ENCODE measurements at places on chromosomes 4 and X.

- DNase-seq, result no peak
Observed at GRCh38 chr4:74642006-74642405, 152.3 kb downstream of the BTC start.

DNA sequence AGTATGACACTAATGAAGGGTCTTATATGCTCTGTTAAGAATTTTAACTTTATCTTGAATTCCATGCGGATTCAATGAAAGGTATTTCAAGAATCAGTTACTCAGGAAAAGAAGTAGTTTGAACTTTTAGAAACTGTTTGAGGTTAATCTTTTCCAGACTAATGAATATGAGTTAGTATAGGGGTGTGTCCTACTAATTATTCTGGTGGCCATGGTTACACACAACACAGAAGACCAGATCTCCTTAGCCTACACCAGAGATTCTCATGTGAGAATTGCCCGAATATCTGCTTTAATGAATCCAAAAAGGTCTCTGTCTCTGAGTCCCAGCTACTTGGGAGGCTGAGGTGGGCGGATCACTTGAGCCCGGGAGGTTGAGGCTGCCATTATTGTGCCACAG lies 100.4 kb downstream of the MMRN1 start:
- DNase-seq, result no peak

DNA sequence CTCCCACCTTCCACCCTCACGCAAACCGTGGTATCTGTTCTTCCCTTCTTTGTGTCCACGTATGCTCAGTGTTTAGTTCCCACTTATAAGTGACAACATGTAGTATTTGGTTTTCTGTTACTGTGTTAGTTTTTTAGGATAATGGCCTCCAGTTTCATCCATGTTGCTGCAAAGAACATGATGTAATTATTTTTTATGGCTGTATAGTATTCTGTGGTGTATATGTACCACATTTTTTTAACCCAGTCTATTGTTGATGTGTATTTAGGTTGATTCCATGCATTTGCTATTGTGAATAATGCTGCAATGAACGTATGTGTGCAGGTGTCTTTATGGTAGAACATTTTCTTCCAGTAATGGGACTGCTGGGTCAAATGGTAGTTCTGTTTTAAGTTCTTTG lies 228.1 kb downstream of the FBXO8 start:
- DNase-seq, result no peak

DNA sequence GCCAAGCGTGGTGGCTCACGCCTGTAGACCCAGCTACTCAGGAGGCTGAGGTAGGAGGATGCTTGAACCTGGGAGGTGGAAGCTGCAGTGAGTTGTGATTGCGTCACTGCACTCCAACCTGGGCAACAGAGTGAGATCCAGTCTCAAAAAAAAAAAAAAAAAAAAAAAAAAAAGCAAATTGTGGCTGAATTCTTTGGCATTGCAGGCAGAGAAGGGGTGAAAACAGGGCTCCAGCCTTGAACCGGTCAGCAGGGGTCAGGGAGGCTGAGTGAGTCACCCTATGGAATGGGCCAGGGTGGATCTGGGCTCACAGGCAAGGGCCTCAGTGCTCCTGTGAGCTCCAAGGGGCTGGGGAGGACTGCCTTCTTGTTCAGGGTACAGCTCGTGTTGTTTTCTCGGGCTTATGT lies 13.2 kb upstream of the FAM3A start:
- DNase-seq, result no peak

DNA sequence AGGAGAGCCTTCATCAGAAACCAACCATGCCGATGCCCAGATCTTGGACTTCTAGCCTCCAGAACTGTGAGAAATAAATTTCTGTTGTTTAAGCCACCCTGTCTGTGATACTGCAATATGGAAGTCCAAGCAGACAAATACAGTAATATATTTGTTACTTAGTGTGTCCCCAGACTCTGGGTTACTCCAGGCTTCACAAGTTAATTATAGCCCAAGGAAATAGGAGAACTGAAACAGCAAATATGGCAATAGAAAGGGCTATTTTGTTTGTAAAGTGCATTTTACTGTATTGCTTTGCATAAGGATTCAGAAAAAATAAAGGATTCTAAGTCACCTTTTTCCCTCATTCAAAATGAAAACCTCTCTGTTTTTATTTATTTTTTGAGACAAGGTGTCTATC lies 15.7 kb downstream of the TIGD4 start:
- DNase-seq, result no peak

- no peak for DNase-seq
Observed at GRCh38 chr4:63063760-63064159, 1345.5 kb downstream of the TECRL start.

DNA sequence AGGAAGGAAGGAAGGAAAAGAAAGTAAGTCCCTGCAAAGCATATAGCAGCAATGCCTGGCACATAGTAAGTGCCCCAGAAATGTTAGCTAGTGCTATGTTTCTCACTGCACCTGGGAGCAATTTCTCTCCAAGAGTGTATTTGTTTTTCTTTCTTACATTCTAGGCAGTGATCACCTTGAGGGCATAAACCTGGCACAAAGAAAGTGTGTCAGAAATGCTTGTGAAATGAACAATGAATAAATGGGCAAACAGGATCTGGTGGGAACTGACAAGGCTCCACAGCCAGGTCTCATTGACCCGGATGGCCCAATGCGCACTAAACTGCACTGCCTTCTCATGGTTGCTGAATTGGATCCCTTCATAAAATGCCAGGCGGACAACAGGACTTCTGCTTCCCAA lies 316.4 kb downstream of the LDB2 start:
- no peak for DNase-seq

DNA sequence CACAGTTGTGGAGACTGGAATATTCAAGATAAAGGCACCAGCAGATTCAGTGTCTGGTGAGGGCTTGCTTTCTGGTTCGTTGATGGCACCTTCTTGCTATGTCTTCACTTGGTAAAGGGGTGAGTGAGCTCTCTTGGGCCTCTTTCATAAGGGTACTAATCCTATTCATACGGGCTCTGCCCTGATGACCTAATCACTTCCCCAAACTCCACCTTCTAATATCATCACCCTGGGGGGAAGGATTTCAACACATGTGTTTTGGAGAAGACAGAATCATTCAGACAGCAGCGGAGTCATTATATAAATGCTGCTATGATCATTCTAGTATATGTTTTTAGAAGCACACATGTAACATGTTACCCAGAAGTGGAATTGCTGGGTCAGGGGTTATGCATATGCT lies 295.3 kb upstream of the CTSO start:
- no peak for DNase-seq

- DNase-seq, result no peak
Observed at GRCh38 chrX:126994032-126994600, 174.6 kb downstream of the PRR32 start.

DNA sequence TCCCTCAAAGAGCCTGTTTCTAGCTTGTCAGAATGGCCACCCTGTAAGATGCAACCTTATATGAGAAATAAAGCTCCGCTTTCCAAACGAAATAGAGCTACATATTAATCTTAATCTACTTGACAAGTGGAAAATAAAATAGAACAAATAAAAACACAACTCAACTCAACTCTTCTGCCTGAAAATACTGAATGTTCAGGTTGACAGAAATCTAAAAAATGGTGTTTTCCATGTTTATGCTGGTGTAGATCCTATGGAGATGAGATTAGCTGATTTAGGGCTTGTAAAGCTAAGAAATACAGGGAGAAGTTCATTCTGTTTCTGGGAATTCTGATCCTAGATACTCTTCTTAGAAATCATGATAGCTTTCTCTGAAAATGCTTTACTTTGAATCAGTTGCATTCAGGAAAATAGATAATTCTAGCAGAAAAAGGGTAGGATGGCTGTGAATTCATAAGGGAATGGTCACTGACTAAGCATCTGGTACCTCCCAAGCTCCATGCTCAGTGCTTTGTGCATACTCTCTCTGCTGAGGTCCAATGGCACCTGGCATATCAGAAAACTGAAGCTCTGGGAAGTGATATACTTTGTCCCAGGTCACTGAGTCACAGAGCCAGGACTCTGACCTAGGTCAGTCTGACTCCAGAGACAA lies 89.2 kb upstream of the EXOC1L start:
- DNase-seq, result no peak

DNA sequence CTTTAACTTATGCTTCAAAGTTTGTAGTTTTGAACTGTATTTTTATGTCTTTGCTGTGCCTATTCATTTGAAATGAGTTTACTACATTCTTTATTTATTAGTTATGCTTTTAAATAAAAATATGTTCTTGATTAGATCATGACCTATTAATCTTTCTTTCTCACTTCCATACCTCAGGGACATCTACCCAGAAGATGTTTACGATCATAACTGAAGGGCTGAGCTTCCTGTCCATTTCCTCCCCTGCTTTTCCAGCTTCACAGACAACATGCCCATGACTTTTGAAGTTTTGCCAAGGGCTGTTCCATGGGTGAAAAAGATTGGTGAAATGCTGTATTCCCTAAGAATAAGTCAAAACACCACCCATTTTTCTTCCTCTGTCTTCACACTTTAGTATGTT lies 99.7 kb upstream of the DDIT4L start:
- DNase-seq, result no peak

DNA sequence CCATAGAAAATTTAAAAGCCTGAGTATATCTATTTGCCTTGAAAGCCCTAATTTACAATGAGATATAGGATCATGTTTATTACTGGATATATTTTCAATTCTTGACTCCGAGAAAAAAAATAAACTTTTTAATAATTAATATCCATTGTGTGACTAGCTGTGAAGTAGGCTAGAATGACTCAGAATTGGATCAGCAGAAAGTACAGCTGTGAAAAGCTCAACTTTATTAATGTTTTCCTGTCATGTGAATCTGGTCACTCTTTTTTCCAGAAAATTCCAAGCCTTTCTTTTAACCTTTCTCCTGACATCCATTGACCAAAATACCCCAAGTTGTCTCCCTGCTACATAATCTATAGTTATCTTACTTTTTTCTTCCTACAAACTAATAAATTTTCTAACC lies 171.8 kb upstream of the PACRGL start:
- no peak for DNase-seq

- no peak for DNase-seq
Observed at GRCh38 chr4:14596028-14596427, 406.3 kb upstream of the CPEB2 start.

GRCh38 chrX:102042372-102043325 lies 82.8 kb upstream of the TCEAL2 start:
- no peak for DNase-seq

- no peak for DNase-seq
Observed at GRCh38 chr4:147944249-147944648, 212.4 kb downstream of the ARHGAP10 start.

DNA sequence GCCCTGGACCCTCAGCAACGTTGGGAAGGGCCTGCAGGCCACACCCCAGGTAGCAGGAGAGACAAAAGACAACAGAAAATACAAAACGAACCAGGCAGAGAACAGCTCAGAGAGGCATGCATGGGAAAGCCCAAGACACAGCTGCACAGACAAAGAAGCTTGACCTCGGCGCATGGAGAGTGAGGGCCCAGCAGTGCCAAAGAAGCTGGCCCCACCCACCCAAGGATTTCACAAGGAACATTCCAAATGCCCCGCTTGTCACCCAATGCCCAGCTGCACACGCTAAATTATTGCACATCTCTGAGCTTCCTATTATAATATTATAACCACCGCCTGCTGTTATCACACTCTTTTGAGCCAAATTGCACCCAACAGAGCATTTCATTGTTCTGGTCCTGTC lies 147.7 kb upstream of the TBL1X start:
- no peak for DNase-seq

GRCh38 chr4:181770971-181771370 lies 472.2 kb upstream of the TENM3 start:
- no peak for DNase-seq

- no peak for DNase-seq
Observed at GRCh38 chr4:111393781-111394180, 751.5 kb upstream of the FAM241A start.

DNA sequence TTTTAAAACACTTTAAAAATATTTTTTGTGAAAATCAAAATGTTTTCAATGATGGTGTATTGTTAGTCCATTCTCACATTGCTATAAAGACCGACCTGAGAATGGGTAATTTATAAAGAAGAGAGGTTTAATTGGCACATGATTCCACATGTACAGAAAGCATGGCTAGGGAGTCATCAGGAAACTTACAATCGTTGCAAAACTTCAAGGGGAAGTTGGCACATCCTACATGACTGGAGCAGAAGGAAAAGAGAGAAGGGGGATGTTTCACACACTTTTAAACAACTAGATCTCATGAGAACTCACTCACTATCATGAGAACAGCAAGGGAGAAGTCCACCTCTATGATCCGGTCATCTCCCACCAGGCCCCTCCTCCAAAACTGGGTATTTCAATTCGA lies 110.7 kb downstream of the TMEM47 start:
- DNase-seq, result no peak

DNA sequence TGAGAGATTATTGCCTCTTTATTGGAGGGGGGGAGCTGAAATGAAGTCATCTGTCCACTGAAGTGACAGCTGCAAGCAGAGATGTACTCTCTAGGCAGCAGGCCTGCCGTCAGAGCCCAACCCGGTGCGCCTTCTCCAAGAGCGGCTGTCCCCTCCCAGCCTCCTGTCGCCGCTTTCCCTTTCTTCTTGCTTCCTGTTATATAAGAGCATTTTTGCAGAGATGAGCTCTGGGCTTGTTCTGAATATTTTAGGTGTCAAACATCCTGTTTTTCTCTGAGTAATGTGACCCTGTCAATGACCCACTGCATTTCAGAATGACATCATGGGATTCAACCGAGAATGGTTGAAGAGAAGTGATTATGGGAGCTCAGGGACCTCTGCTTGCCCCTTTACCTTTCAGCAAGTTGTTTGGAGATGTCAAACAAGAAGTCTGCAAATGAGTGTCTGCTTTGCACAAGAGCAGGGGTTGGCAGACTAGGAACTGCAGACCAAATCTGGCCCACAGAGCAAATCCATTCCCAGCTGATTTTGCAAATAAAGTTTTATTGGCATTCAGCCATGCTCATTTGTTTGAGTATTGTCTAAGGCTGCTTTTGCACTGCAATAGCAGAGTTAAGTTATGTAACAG lies 79.9 kb downstream of the SLC9A6 start:
- no peak for DNase-seq

GRCh38 chr4:1416948-1417260 lies 10.7 kb upstream of the NKX1-1 start:
- DNase-seq, result no peak

GRCh38 chrX:17549107-17549651 lies 174.2 kb downstream of the NHS start:
- DNase-seq, result no peak

- no peak for DNase-seq
Observed at GRCh38 chr4:108119199-108119800, 49.4 kb downstream of the LEF1 start.

DNA sequence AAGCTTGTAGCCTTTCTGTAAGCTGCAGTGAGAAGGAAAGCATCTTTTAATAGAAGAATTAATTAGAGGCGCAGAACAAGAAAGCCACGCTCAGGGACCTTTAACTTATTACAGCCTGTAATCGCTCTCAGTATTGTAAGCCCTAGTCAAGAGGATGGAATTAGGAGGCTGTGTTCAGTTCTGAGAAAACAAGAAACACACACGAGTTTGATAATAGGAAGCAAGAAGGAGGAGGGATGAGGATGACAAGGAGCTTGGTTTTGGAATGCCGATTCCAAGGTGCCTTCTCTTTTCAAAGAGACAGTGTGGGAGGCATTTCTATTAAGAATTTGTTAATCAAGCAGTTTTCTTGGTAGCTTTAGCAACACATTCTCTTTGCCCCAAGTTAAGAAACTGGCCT lies 69.3 kb downstream of the NYX start:
- DNase-seq, result no peak

All from GM10248 (cell line).